ENCODE measurements at places on chromosomes 3 and 15. TPM values are rescaled to one million over a fixed set of nuclear protein-coding genes. Genes with fewer than 3 reads are reported as not detected.

LNP1 gene
- total RNA-seq, result 2.4 TPM

PAK6 gene
- total RNA-seq, result 0.40 TPM

ZNF860 gene
- 19.1 TPM for total RNA-seq

GNAI2 gene
- 281 TPM for total RNA-seq

CHRM5 gene
- not detected for total RNA-seq

Measured in activated B cell treated with CpG ODN at 0.5 μM for 24 hours (primary cell).